ENCODE measurements at places on chromosomes 1 and 21.
A peak's percentile ranks its signal among the peaks of the same experiment; 100 is the strongest.

GRCh38 chr1:12696658-12697057 lies 19.3 kb upstream of the AADACL3 start:
- no peak for DNase-seq

- no peak for DNase-seq
Measured at GRCh38 chr1:236916131-236916800, 88.0 kb downstream of the MT1HL1 start.

DNA sequence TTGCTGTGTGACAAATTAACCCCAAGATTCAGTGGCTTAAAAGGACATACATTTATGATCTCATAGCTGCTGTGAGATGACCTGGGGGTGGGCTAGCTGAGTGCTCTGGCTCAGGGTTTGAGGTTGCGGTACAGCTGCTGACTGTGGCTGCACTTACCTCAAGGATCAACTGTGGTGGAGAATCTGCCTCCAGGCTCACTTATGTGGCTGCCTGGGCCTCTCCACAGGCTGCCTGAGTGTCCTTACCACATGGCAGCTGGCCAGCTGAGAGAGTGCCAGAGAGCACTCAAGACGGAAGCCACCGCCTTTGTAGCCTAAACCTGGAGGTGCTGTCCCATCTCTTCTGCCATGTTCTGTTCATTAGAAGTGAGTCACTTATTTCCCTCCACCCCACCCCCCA lies 5.7 kb downstream of the LRRC71 start:
- no peak for DNase-seq

DNA sequence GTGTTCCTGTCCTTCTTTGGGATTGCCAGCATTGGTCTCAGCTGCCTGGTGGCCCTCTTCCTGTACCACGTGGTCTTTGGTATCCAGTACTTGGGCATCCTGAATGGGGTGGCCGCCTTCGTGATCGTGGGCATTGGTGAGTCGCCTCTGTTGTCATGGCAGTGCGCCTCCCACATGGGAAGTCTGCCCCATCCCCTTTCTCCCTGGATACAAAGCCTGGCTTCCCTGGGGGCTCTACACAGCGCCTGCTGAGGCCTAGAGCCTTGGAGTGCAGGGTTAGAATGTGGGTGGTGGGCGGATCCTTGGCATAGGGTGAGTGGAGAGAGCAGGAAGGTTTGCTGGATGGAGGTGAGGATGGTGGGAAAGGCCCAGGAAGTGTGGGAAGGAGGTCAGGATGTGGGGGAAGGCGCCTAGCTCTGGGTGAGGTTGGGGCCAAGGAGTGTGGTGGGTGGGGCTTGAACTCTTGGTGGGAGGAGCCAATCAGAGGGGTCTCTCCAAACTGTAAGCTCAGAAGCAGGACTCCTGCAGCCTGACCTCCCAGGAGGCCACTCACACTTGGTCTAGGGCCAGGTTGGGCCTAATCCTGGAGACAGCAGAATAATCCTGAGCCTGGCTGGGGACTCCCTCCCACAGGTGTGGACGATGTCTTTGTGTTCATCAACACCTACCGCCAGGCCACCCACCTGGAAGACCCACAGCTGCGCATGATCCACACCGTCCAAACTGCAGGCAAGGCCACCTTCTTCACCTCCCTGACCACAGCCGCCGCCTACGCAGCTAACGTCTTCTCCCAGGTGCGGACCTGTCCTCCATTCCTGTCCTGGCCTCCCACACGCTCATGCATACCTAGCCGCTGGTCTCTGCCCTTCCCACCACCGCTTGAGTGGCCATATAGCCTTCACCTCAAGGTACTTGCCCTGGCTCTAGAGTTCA lies 36.7 kb downstream of the DISP3 start:
- no peak for DNase-seq

- no peak for DNase-seq
Measured at GRCh38 chr1:215147024-215147423, 64.5 kb downstream of the KCNK2 start.

DNA sequence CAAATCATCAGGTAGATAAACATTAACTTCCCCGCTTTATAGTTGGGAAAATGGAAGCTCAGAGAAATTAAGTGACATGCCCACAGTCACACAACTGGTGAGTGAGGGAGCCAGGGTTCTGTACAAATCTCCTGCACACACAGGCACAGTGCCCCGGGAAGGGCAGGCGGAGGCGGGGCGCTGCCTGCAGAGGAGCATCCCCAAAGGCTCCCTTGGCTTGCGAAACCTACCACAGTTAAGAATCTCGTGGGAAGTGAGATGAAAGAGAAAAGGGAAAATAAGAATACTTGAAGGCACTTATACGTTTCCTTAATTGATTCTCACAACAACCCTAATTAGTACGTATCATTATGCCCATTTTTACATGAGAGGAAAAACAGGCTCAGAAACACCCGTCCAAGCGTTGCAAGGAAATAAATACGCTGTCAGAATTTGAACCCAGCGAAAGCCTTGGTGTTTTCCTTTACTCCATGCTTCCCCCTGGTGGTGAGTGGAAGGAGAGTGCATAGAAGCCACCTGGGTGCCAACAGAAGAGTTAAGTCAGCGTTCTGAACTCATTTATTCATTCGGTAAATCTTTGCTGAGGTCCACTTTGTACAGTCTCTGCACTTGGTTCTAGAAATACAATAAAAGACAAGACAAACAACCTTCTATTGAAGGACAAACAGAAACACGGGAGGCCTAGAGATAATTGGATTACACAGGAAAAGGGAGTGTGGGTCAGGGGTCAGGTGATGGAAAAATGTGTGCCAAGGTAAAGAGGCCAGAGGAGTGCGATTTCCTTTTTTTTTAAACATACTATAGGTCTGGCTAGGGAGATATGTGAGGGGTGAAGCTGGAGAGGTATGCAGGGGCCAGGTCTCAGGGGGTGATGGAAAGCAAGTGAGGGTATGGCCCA lies 28.4 kb downstream of the ACP6 start:
- DNase-seq: no peak

DNA sequence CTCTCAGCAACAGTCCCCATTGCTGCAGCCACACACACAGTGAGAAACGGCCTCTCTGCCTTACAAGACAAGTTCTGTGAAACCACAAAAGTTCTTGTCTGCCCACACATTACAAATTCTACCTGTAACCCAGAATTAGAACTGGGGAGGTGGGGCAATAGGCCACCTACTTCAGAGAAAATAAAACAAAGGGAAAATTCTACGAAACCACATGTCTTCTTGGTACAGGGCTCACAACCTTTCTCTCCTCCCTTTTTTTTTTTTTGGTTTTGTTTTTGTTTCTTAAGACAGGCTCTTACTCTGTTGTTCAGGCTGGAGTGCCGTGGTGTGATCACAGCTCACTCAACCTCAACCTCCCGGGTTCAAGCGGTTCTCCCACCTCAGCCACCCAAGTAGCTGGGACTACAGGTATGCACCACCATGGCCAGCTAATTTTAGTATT lies 30.2 kb downstream of the LPAR3 start:
- DNase-seq: no peak

DNA sequence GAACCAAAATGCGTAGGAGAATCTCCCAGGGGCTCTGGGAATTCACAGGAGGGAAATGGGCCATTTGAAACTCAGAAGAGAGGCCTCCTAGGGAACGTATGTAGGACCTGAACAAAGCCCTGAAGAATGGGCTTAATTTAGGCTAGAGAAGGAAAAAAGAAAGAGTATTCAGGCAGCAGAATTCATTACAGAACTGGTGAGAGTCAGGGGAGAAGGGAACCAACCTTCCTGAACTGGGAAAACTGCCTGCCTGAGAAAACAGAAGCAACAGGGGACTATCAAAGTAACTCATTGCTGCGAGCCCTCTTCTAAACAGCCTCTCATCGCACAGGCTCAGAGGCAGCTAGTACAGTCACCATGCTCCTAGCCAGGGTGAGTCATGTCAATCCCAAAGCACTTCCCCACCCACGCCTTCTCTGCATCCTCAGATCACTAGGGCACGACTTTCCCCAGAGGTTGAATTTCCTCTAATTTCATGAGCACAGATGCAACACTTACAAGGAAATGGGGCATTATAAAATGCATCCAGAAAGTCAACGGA lies 98.1 kb downstream of the ADSS2 start:
- DNase-seq: no peak

- no peak for DNase-seq
Measured at GRCh38 chr1:51744506-51745303, 127.8 kb downstream of the OSBPL9 start.

DNA sequence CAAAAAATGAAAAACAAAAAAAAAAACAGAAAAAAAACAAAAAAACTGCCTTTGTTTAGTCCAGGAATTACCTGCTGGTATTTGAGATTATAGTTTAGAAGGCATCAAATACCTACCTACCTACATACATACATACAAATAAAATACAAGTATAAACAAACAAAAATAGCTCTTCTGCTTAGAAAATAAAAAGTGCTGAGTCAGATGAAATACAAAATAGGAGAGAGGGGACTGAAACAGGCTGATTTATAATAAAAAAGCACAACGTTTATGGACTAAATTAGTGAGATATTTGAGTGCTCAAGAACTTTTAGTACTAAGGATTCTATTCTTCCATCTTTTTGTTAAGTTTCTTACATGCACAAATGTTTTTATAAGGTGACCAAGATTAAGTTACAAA lies 980.8 kb downstream of the PLA2G4A start:
- DNase-seq: no peak

DNA sequence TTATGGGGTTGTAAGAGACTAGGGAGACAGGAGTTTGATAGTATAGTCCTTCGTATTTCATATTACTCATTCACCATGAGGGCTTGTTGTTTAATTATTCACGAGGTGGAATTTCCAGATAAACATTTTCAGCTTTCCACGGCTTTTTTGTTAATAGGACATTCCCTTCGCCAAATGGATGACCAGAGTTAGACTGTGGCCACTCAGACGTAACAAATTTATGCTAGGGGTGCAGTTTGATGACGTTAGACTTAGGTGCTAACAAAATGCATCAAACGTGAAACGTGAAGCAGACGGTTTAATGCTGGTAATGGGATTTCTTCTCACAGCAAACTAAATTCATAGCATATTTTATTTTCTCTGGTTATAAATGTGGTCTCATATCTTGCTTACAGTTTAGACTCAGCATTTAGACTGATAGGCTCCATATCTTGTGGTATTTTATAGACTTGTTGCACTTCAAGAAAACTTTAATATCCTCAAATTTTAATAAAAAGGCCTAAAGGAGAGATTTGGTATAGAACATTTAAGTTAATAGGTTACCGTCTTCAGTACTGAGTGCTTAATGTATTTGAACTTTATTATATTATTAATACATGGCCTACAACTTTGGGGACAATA lies 2.3 kb downstream of the DHX9 start:
- peak; percentile 22 for DNase-seq

DNA sequence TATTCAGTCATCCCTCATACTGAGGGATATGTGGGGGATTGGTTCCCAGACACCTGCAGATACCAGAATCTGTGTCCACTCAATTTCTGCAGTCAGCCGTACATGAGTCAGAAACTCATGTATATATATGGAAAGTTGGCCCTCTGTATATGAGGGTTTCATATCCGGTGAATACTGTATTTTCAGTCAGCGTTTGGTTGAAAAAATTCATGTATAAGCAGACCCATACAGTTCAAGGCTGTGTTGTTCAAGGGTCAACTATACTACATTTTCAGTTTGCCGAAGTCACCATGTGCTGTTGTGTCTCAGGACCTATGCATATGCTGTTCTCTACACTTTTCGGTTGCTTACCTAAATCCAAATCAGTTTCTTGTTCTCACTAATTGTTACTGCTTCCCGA lies 10.5 kb downstream of the AXDND1 start:
- DNase-seq: no peak

DNA sequence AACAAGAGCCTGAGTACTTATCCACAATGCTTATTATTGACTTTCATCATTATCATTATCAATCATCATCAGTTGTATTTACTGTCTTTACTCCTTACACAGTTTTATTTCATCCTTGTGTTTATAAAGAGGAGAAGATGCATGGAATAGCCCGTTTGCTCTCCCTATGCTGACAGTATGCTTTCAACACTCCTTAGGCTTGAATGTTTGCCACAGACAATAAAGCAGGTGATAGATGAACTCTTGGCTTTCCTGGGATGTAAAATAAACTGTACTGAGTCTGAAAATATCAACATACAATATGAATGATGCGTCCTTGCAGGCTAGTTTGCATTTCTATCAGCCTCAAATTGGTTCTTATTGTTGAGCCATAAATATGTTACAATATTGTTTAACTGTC lies 891.8 kb upstream of the NCAM2 start:
- DNase-seq: no peak

DNA sequence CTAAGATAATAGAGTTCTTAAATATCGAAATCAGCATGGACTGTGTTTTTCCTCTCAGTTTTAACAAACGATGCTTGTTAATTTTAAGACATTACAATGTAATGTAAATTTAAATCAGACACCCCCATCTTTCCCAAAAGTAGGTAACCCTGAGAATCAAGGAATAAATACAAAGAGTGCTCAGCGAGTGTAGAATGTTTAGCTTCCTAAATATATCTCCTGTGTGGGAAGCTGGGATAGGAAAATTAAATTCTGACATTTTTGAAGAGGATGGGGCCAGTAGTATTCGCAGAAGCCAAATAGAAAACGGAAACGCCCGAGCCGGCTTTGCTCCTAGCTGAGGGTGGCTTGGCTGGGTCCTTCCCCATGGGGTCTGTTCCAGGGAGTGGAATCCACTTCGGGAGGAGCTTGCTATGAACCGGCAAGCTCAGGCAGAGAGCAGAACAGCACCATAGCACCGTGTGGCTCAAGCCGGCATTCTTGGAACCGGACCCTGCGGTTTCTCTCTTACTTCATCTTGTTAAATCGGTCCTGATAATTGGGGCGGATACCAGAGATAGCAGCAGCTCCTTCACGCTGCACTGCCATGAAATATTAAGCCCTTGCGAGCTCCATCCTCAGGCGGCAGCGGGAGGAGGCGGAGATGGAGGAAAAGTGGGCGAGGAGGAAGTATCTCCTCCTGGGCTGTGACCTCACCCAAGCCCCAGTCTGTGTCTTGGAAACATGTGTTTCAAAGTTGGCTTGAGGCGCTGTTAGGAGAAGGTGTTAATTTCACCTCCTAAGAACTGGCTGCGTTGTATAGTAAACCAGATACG lies 24.9 kb downstream of the MAP3K7CL start:
- DNase-seq: peak; percentile 40

DNA sequence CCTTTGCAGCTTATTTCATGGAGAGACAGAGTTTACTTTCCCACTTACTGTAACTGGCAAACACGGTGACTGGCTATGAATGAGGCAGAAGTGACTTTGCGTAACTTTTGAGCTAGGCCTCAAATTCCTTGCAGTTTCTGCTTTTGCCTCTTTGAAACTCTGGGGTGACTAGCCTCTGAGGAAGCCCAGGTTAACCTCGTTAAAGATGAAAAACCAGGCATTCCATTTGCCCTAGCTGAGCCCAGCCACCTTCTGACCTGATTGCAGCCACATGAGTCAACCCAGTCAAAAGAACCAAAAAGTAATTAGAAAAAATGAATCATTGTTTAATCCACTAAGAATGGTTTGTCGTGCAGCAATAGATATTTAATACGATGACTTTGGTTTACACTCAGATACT lies 20.4 kb downstream of the PRMT6 start:
- no peak for DNase-seq

DNA sequence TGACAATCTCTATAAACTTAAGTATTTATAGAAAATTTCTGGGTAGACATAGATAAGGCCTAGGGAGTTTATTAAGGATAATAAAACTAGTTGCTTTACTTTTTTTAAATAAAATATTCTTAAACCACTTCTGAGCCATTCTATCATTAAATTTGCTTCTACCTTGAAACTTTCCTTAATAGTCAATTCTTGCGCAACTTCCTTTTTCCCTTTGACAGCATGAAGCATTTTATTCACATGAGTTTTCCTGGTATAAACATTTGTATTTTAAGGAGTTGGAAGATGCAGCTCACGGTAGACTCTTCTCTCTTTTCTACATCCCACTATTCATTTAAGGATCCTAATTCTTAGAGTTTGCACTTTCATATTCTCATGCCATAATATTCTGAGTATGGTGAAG lies 75.8 kb upstream of the DPH5 start:
- no peak for DNase-seq

Data from right kidney (tissue), 9 donors.